Stimulated activated CD4-positive, alpha-beta T cell treated with anti-CD3 and anti-CD28 coated beads, TNF-alpha, amount 100 ng/mL, for 24 hours (primary cell): ENCODE measurements at places on chromosomes 6 and 20.

DNA sequence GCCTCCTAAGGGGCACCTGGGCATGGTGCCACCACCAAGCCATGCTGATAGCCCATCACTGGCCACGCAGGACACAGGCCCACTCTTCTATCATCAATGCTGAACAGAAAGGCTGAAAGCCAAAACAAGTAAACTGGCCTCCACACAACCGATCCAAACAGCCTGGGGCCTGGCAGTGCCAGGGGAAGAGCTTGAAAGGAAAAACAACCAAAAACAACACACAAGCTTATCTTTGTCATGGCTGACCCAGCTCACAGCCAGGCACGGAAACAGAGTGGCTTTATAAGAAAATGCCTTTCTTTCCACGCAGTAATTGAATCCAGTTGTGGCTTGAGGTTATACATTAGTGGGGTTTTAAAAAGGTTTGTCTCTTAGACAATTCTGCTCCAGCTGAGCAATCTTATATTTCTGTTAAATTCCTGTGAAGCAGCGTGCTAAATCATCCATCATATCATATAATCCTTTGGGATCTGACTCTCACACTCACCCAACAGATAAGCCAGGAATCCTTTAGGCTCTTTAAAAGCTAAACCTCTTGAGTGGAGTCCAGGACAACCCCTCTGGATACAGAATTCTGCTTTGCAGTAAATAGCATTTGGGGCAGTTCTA lies 65.4 kb upstream of the SLC22A16 start:
- DNase-seq: no peak

DNA sequence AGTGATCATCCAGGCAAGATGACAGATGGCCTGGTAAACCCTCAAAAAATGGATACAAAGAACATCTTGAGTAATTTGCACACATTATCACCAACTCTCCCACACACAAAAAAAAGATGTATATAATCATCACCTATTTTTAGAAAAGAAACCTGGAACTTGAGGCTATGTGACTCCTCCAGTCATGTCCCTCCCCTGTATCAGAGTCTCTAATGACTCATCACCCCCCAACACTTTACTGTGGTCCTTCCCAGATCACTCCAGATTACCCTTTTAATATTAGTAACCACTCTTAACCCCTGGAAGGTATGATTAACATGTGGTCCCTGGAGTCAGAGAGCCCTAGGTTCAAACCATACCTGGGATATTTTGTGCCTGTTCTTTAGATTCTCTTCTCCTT lies 144.8 kb downstream of the ZNF217 start:
- no peak for DNase-seq

GRCh38 chr20:51321343-51322163 lies 221.0 kb downstream of the NFATC2 start:
- DNase-seq: no peak

- DNase-seq: no peak
Observed at GRCh38 chr20:63280929-63281545, 8.4 kb downstream of the ARFGAP1 start.
